ENCODE measurements at places on chromosomes 16 and 17.
A peak's percentile ranks its signal among the peaks of the same experiment; 100 is the strongest.

GRCh38 chr17:35286120-35286781, 43.4 kb downstream of the SLFN5 start:
- DNase-seq = peak; percentile 2

GRCh38 chr17:77513045-77513444, 372.3 kb downstream of the SEC14L1 start:
- no peak for DNase-seq

- no peak for DNase-seq
Measured at GRCh38 chr17:56891751-56892150, 22.1 kb downstream of the TRIM25 start.

GRCh38 chr17:8393470-8394231, 4.0 kb downstream of the RNF222 start:
- no peak for DNase-seq

DNA sequence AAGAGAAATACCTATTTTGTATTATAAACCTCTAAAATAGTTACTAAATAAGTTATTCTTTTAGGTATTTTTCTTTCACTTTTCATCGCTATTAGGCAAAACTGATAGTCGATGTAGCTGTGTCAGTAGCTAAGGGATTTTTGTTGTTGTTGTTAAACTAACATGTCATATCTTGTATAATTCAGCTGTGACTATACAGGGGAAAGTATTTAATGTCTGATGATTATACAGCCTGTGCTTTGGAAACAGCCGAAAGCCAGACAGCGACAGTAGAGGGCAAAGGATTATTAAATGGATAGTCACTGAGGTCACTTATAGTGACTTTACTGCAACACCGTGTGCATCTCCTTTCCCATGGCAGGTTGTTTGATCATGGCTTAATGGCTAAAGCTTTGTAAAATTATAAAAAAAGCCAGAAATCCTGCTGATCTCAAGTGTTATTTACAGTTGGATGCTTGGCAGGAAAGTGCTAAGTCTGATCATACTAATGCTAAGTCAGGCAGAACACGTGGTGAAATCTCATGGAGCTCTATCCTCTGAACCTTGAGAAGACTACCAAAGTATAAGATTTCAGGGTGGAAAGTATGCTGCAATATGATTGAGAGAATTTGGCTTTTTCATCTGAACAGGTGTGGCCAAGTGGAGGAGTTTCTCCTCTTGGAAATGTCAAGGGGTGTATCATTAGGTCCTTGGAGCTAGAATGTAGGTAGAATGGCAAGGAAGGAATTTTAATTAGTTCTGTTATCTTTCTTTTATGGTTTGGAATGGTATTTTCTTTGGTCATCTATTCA, 88.4 kb downstream of the FTO start:
- DNase-seq = no peak

GRCh38 chr17:2795441-2796163, 636 bp upstream of the RAP1GAP2 start:
- DNase-seq = no peak

DNA sequence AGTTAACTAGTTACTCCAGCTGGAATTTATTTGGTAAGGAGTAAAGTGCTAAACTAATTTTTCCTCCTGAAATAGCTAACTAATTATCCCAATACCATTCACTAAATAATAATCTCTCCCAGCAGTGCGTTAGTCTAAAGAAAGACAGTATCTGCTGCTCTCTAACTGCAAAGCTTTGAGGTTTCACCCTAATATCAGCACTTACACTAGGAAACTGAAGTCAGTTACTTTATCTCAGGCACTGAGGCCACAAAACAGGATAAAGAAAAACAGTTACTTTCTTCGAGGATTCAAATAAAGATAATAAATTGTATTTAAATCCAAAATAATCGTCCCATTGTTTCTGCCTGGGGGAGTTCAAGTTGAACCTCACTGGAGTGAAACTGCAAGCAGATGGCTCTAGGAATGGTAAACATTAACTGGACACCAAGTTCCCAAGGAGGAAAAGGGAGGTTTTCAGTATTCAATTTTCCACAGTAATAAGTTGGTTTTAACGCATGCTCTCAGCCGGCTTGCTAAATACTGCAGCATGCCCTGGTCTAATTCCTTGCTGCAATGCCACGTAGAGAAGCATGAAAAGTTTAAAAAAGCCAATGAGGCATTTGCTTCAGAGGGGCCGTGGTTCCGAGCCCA, 20.0 kb upstream of the FOXJ1 start:
- DNase-seq = no peak

- DNase-seq = no peak
Measured at GRCh38 chr17:73588891-73589290, 55.4 kb downstream of the SDK2 start.

DNA sequence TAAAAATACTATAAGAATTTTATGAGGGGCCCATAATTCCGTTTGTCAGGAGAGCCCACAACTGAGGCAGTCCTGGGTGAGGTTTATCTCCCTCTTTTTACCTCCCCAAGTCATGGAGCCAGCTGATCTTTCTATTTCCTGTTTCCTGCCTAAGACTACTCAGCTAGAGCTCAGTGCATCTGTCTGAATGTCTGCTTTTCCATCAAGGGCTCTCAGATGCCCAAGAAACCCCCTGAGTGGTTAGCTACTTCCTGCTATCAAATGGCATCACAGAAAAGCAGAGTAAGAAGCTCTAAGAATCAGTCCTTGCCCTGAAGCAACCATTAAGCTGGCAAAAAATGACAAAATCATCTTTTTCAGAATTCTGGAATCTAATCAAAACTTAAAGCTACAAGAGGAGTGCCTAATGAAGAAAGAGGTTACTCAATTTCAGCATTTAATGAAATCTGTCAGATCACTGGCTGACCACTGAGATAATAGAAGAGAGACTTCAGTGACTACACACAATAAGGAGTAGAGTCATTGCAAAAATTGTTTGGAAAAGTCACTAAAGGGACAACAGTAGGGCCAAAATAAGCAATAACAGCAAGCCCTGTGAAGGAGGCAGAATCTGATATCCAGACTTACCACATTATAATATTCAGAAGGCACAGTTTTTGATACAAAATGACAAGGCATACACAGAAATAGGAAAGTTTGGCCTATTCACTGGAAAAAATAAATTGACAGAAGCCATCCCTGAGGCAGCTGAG, 150.1 kb downstream of the CYB561 start:
- no peak for DNase-seq

DNA sequence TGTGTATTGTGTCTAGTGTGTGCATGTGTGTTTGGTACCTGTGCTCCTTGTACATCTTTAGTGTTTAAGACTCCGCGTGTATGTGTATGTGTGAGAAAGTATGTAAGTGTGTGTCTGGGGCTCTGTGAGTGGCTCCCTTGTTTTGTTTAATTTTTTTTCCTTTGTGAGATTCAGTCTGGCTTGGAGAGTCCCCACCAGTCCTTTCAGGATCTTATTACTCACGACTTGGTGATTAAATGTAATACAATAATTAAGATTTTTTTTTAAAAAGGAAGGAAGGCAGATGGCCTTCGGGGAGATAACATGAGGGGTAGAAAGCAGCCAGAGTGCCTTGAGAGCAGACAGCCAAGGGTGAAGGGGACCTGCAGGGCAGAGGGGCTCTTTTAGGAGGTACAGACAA, 33.9 kb downstream of the FZD2 start:
- DNase-seq = no peak

- no peak for DNase-seq
Measured at GRCh38 chr17:62852195-62852594, 44.1 kb upstream of the MARCHF10 start.

DNA sequence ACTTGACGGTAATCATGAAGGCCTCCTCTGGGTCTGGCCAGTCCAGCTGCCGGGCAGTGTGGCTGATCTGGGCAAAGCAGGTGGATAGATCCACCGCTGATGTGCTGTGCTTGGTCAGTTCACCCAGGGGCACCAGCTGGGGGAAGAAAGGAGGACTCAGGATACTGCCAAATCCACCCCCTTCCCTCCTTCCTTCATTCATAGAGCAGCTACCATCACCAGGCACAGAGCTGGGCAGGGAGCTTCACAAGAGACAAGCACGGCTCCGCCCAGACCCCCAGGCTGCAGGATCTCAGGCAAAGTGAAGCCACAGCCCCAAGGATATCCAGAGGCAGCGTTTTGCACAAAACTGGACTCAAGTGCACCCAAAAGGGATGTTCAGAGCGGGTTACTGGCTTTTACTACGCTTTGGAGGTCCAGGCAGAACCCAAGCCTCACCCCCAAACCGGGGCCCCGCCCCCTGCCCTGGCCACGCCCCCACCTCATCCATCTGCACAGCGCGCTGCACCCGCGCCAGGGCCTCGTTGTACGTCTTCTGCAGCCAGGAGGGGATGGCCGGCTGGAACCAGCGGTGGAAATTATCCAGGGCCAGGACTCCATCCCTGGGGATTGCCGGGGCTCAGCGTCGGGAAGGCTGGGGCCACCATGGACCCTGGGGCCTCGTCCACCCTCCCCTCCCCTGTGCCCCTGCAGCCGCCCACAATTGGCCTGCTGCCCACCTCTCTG, 9.1 kb downstream of the UNC13D start:
- no peak for DNase-seq

GRCh38 chr16:4053301-4053845, 62.9 kb downstream of the ADCY9 start:
- DNase-seq = no peak

DNA sequence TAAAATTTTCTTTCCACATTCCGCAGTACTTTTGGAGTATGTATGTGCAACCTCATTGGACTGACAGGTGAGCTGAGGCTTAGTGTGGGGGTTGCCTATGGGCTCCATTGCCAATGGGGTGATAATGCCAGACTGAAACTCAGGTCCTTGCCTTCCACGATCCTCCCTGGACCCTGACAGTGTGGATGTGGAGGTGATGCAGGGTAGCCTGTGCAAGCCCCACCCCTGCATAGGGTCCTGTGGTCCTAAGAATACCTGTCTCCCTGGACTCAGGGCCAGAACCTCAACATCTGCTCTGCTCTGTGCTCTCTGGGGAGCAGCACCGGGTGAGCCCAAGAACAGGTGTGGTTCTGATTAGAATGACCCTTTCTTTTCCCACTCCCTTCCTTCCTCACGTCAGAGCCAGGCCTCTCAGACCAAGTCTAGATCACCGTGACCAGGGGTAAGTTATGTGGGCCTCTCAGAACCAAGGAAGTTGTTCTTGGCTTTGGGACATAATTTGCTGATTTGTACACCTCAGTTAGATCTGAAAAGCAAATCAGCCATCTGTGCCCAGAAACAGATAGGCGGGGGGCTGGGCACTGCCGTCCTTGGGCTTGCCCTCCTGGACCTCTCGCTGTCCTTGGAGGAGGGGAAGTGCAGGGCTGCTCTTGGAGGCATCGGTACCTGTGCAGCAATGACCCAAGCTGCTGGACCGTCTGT, 8.4 kb upstream of the TNS4 start:
- DNase-seq = no peak

GRCh38 chr16:85681255-85681654, 7.5 kb downstream of the GINS2 start:
- DNase-seq = no peak

GRCh38 chr17:4928881-4929280, 3.2 kb upstream of the GP1BA start:
- DNase-seq = no peak

- no peak for DNase-seq
Measured at GRCh38 chr16:24015923-24016322, 180.1 kb downstream of the PRKCB start.

GRCh38 chr16:62149631-62150030, 113.4 kb upstream of the CDH8 start:
- no peak for DNase-seq

DNA sequence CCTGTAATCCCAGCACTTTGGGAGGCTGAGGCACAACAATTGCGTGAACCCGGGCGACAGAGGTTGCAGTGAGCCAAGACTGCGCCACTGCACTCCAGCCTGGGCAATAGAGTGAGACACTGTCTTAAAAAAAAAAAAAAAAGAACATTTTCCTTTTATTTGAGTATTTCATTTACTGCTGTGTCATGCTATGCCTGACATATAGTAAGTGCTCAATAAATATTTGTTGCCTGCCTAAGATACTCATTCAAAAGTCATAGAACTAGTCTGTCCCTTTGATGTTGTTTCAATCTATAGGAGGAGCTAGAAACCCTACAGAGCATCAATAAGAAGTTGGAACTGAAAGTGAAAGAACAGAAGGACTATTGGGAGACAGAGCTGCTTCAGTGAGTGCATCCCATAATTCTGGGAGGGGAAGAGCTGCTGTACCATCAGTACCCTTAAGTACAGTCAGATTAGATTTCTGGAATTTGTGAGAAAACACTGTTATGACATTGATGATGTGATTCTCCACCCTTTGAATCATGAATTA, 20.0 kb downstream of the CALCOCO2 start:
- DNase-seq = no peak

- no peak for DNase-seq
Measured at GRCh38 chr16:4703906-4704305, 10.5 kb downstream of the NUDT16L1 start.

GRCh38 chr17:79107499-79108231, 33.0 kb downstream of the ENGASE start:
- no peak for DNase-seq

GRCh38 chr17:50372222-50372757, 694 bp downstream of the MRPL27 start:
- no peak for DNase-seq

GRCh38 chr16:47460711-47461597, at the start of the genes ITFG1 and PHKB:
Gene ITFG1, minus strand, starts transcription at chr16:47461063. Its CDS starts 18 bp downstream, at chr16:47461045.
Gene PHKB, plus strand, starts transcription at chr16:47461331. Its CDS starts 20 bp downstream, at chr16:47461351.
- DNase-seq = peak; percentile 92

DNA sequence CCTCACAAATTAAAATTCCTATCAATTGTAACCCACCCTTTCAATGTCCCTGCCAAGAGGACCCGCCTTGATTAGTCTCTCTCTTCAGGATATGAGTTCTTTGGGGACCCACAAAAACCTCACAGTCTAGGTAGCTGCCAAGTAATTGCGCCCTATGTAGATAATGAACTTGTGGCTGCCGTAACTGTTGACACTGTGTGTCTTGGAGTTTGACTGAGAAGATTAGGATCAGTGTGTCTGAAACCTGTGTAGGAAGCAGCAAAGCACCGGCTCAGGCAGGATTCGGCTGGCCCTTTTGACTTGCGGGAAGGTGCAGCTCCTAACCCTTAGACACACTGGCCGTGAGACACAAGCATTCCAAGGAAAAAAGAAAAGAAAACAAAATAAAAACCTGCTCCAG, 17.8 kb upstream of the SLC6A4 start:
- no peak for DNase-seq

GRCh38 chr17:65627891-65628643, 66.6 kb upstream of the AXIN2 start:
- peak; percentile 53 for DNase-seq

- DNase-seq = no peak
Measured at GRCh38 chr17:38851434-38851833, 2.1 kb downstream of the RPL23 start.

DNA sequence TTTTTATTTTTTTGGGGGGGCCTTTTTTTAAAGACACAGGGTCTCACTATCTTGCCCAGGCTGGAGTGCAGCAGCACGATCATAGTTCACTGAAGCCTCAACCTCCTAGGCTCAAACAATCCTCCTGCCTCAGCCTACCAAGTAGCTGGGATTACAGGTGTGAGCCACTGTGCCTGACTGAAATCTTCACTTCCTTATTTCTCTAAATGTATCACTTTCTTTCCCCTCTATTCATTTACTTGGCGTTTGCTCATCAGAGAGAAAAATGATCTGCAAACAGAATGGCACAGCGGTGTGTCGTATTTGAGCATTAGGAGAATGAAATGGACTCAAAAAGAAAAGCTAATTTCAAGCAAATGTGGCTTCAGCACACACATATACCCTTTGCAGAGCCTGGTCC, 44.3 kb upstream of the CDH5 start:
- DNase-seq = no peak

- no peak for DNase-seq
Measured at GRCh38 chr16:1100084-1100800, 4.2 kb upstream of the C1QTNF8 start.

- DNase-seq = no peak
Measured at GRCh38 chr17:17884391-17885357, 47.9 kb upstream of the SREBF1 start.

All from HFFc6 (cell line).